Posterior vena cava (tissue), 2 donors: ENCODE measurements at places on chromosomes 5 and 9. TPM values are rescaled to one million over a fixed set of nuclear protein-coding genes. Genes with fewer than 3 reads are reported as not detected.

Gene NDFIP1
- total RNA-seq = 78.5 TPM

GRCh38 chr9:12612211-12612770 is 80.9 kb upstream of the TYRP1 start:
- no peak for DNase-seq

DNA sequence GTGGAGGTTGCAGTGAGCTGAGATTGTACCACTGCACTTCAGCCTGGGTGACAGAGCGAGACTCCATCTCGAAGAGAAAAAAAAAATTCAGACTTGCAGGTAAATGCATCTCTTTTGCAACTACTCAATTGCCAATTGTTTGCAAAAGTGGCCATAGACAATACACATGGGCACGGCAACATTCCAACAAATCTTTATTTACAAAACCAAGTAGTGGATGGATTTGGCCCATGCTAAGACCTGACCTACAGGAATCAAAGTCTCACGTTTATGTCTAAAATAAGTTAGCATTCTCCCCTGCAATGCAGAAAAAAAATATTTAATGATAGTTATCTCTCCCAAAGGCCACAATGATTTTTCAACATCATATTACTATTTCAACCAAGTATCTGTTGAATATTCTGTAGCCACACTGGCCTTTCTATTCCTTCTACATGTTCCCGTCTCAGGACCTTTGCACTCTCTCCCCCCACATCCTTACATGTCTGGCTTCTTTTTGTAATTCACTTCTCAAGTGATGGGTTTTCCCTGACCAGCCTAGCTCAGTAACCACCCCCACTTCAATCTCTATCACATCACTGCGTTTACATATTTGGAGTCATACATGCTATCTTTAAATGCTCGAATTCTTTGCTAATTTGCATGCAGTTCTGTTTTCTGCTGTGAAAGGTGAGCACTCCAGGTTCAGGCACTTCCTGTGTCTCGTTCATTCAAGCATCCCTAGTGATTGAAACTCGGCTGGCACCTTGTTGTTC is 54.2 kb downstream of the FNBP1 start:
- DNase-seq = no peak

DNA sequence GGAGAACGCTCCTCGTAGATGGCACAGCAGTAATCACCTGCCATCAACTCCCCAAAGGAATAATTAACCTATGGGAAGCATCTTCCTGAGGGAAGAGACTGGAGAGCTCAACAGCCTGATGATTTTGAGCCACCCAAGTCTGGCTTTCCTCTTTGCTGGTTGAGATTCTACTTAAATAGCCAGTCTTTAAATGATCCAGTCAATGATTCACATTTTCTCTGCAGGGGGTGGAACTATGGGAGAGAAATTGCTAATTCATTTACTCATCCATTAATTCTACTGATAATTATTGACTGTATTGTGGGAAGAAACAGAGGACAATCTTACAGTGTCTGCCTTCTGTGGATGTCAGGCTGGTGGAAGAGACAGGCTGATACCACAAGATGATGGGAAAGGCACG is 355.0 kb upstream of the PANK3 start:
- no peak for DNase-seq

DNA sequence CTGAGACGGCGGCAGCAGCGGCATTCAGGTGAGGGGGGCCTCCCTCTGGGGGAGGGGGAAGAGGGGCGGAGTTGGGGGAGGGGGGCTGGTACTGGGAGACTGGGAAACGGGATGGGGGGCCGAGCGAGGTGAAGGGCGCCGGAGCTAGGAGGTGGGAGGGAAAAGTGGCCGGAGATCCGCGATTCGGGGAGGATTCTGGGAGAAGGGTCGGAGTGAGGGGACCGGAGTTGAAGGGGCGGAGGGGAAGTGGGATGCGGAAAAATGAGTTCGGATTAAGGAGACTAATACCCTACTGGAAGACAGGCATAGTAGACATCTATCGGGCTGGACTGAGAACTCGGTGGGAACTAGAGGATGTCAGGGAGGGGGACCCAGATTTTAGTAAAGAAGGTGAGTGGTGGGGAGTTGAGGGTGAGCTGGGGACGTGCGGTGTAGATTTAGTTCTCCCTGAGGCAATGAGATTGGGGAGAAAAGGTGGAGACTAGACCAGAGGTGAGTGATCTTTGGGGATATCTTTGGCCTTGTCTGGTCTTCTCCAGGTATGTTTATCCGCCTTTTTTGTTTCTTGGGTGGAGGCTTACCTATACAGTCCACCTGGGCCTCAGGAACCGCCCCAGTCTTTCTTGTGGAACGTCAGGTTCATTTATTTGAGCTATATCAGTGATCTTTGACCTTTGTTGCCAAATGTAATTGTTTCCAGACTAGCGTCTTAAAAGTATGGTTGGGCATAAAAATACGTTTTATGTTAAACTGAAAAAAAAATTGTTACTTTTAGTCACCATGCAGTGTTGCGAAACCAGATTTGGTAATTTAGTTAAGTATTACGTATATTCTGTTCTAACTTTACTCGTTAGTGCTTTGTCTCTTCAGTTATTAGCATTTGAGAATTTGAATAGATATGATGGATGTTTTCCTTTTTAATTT is 632 bp downstream of the UBAP1 start:
- DNase-seq = no peak

DNA sequence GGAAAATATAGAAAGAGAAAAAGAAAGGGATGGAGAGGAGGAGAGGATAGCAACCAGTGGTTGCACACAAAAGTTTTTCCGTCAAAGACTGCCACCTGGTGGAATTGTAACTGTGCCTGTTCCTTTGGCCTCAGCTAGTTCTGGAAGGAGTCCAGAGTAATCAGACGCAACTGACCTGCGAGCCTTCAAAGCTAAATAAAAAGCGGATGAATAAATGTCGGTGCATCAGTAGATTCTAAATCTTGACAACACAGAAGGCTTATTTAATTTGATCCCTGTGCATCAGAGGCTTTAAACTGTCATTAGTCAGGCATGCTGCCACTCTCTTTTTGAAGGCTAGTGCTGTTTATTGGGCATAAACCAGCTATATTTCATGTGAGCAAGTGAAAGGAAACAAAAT is 132.9 kb upstream of the ACO1 start:
- DNase-seq = no peak

GRCh38 chr9:32551276-32552051 is 663 bp upstream of the SMIM27 start:
- no peak for DNase-seq
